ENCODE measurements at places on chromosomes 11 and 22.

GRCh38 chr22:49930596-49931412 is 12.4 kb downstream of the CRELD2 start:
- DNase-seq: peak; percentile 10

DNA sequence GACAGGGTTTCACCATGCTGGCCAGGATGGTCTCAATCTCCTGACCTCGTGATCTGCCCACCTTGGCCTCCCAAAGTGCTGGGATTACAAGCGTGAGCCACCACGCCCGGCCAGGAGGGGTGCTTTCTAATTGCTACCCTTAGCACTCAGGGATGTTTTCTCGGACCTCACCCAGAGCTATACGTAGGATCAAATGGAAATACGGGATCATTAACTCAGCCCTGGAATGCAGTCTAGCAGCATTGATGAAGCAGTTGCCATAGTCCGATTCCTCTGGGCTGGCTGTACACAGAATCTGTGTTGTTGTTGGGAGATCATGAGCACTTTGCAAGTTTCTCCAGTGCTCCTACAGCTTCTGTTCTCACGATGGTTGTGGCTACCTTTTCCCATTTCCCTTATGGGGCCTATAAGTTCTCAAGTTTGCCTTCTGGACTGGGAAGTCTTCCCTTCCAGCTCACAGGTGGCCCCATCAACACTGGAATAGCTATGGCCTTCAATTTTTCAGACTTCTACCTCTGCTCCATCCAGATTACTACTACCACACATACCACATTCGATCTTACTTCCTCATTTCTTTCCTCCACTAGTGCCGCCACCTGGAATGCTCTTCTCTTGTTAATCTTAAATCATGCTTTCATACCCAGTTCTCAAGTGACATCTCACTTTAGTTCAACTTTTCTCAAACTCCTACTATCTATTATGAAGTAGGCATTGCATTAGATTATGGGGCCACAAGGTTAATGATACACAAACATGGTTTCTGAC is 16.1 kb upstream of the PCF11 start:
- no peak for DNase-seq

GRCh38 chr11:73323464-73323863 is 15.4 kb downstream of the ARHGEF17 start:
- no peak for DNase-seq

- no peak for DNase-seq
Measured at GRCh38 chr22:19504900-19505734, 19.1 kb downstream of the CLDN5 start.

GRCh38 chr11:120883404-120884080 is 140.4 kb upstream of the TBCEL start:
- no peak for DNase-seq

- no peak for DNase-seq
Measured at GRCh38 chr11:130421697-130422096, 6.7 kb downstream of the ADAMTS8 start.

DNA sequence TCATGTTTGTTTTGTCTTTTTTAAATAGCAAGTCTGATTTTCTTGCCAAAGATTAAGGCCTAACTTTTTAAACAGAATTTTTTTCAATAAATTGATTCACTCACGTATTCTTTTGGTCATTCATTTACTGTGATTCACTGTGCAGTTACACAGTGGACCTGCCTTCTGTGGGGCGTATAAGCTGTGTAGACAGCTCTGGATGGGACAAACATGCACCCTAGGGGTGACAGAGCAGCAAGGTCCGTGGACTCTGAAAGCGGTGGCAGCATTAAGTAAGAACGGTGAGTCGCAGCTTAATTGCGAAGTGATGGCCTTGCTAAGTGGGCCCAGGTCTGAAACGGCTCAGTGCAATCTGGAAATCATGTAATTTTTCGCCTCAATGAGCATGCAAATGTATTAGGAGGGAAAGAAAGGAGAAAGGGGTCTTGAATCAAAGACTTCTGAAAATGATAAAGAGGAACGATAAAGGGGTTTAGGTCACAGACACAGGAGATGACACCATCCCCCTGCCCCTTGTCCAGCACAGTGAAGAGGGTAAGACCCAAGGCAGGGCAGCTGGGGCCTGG is 113.1 kb downstream of the SPATA19 start:
- DNase-seq: no peak

DNA sequence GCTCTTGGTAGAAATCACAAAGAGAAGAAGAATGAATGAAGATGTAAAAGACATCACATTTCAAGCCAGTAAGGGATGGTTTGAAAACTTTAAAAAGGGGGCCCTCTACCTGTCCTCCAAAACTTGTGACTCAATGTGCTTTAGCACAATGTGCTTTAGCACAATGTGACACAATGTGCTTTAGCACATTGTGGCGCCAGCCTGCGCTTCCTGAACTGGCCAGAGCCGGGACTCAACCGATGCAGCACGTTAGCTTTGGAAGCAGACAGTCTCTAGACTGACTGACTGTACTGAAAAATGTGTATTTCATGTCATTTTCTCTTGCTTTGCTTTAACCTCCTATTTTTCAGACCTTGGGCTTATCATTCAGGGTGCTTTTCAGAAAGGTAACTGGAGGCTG is 63.5 kb downstream of the FAM83F start:
- no peak for DNase-seq

GRCh38 chr11:64752175-64752970 is 7.4 kb downstream of the PYGM start:
- no peak for DNase-seq

- no peak for DNase-seq
Measured at GRCh38 chr22:38841211-38841610, 2.6 kb downstream of the NPTXR start.

- DNase-seq: no peak
Measured at GRCh38 chr11:57391539-57391938, 1.1 kb upstream of the PRG2 start.

DNA sequence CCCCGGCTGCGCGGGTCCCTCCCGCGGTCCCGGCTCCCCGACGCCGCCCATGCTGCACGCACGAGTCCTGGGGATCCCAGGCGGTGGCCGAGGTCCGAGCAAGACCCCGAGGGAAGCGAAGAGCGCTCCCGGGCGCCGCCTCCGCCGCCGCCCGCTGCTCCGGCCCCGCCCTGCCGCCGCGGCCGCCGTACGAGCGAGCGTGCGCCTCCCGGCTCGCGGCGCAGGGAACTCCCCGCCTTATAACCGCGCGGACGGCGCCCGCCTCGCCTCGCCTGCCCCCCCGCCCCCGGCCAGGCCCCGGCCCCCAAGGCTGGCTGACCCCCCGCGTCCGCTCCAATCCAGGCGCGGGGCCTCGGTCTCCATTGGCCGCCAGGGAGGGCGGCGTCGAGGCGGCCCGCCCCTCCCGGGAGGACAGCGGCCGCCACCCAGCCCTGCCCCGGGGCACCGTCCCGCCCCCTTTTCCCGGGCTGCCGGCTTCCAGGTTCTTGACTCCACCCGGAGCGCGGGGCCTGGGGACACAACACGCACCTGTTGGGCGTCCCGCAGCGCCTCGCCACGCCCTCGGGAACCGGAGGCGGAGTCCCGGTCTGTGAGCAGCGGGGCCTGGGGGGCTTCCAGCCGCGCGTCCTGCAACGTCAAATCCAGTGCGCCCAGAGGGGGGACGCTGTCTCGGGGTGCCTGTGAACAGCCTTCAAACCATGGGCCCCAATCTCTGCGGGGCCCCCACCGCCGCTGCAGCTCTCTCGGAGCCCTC is at the start of gene FADS3:
Gene FADS3, minus strand, starts transcription at position 215 of the 754 bp plus-strand sequence. Its CDS starts 164 bp downstream, at position 51.
- no peak for DNase-seq

DNA sequence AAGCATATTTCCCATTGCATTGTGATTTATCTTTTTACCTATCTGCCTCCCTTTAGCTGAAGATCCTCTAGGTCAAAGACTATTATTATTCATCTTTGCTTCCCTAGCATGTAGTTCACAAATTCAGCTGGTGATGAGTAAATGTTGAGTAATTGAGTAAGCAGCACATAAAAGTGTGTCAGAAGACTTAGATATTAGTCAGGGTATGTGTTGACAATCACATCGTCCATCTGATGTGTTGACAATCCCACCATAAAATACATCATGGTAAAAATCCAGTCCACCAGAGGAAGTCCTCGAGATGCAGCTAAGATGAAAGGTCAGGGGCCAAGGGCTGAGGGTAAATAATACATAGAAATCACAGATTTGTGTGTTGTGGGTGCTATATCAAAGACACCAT is 22.9 kb upstream of the ABTB2 start:
- DNase-seq: no peak

DNA sequence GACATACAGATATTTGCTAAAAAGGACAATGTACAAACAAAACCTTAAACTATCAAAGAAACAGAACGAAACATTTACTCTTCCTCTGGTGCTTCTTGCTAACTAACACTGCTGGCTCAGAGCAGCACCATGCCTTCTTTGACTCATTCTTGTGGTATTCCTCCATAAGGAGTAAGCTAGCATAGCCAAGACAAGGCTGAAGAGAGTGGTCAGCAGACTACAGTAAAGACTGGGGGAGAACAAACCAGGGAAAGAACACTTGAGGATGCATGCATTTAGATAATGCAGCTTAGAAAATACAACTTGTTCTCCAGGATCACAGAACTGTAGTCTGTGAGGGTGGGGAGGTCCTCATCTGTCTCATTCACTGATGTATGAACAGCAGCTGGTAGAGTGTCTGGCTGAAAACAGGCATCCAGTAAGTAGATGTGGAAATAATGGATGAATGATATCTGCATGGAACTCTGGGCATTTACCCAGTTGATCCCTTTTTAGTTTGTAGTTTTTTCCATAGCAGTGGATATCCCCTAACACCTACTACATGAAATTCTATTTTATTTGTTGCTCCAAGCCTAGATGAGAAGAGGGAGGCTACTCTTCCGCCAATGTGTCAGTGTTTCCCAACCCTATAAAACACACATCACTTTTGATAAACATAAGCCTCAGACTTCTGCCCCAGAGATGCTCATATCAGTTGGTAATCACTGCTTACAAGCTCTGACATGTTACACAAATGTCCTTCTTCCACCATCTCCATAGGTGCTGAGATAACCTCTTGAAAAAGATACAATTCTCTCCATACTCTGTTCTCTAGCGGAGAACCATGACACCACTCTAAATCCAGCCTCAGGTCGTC is 7.3 kb downstream of the SNX19 start:
- DNase-seq: no peak

GRCh38 chr22:45261407-45262088 is 20.9 kb upstream of the KIAA0930 start:
- DNase-seq: no peak

- DNase-seq: no peak
Measured at GRCh38 chr11:62237499-62237898, 4.5 kb upstream of the SCGB1D2 start.

GRCh38 chr22:30767661-30768060 is 73.0 kb downstream of the OSBP2 start:
- no peak for DNase-seq

DNA sequence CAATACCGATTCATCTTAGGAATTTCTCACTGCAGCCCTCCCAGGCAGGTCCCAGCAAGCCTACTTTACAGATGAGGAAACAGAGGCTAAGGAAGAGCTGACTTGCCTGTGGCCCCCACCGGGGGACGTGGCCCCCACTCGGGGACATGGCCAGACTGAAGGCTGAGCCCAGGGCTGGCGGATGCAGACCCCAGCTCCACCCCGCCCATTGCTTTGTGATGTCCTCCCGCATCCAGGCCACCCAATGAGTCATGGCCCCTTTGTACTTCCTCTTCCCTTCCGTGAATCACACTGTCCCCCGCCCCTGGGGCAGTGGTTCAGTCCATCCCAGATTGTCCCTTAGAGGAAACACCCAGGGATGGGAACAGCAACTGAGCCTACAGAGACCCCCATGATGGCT is 116.0 kb upstream of the ANO1 start:
- DNase-seq: no peak

DNA sequence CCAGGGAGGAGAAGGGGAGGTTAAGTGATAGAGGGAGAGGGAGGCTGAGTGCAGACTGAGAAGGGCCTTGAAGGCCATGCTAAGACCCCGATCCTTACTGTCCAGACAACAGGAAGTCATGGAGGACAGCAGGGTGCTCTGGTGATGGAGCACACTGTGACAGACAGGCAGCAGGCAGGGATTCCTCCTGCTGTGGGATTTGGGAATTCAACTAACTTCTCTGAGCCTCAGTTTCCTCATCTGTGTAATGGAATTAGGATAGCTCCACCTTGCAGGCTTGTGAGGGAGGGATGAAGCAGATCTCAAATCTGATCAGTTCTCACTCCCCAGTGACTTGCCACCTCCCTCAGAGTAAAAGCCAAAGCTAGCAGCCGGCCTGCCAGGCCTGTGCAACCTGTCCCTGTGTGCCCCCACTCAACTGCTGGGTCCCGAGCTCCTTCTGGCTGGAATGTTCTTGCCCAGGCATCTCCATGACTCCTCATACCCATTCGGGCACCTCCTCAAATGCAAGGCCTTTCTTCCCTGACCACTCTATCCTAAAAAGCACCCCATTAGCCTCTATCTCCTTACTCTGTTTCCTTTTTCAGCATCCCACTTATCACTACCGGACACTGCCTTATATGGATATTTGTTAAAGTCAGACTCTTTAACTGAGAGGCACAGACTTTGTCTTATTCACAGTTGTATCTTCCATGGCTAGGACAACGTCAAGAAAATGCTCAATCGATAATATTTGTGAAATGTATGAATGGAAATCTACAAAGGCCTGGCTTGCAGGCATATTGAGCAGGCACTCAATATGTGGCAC is 9.5 kb downstream of the ARAP1 start:
- DNase-seq: no peak

DNA sequence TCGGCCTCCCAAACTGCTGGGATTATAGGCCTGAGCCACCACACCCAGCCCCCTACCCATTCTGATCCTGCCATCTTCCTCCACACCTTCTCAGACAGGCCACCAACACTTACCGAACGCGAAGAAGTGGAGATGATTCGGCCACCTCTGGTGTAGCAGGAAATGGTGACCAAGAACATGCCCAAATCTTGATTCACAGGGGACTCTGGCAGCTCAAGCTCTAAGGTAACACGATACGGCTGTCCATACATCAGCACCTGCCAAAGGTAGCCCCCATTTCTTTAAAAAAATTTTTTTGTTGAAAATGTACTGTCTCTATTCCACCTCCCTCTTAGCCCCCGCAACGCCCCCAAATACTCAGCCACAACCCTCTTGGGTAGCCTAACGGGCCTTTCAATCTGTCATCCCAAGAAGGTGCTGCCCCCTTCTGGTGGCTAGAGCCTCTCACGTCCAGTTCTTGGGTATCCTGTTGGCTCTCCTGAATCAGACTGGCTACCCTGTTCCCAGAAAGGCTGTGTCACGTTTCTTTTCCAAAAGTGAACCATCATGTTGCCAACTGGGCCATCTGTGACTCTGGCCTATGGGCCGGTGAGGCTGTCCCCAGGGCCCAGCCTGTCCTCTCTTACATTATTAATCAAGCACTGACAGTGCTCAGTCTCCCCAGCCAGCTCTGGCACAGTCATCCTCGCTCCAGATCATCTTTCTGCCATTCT is 5.3 kb upstream of the LRRN4CL start:
- DNase-seq: peak; percentile 76

GRCh38 chr11:93737904-93738612 is 3.2 kb downstream of the TAF1D start:
- no peak for DNase-seq
